ENCODE measurements at places on chromosomes 3 and 15.
A peak's percentile ranks its signal among the peaks of the same experiment; 100 is the strongest.

DNA sequence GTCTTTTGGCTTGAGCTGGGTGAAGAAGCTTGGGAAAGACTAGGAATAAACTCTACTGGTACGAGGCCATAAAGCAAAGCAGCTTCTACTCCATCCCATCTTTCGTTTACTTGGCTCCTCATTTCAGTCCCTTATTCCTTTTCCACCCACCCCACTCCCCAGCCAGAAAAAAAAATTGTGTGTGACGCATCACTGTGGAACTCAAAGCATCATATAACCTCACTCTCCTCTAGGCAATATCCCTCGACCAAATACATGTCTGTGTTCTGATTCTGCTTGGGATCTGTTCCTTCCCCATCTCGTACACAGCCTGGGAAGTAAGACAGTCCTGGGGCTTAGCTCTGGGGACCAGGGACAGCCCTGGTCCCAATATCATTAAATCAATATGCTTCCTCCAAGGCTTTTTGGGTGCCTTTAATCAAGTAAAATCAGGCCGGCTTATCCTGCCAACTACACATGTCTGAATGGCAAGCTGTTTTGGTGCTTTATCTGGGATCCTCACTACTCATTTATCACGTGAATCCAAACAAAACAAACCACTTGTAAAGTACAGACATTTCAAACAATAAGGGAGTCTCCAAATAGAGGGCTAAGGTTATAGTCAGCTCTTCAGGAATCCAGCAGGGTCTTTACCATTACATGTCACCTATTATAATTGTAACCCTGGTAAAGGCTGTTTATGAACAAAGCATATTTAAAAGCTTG, 74.9 kb upstream of the ZBED2 start:
- no peak for DNase-seq

GRCh38 chr3:249587-250262, 53.2 kb downstream of the CHL1 start:
- no peak for DNase-seq

GRCh38 chr15:42498212-42499068, 3.0 kb downstream of the SNAP23 start:
- no peak for DNase-seq

DNA sequence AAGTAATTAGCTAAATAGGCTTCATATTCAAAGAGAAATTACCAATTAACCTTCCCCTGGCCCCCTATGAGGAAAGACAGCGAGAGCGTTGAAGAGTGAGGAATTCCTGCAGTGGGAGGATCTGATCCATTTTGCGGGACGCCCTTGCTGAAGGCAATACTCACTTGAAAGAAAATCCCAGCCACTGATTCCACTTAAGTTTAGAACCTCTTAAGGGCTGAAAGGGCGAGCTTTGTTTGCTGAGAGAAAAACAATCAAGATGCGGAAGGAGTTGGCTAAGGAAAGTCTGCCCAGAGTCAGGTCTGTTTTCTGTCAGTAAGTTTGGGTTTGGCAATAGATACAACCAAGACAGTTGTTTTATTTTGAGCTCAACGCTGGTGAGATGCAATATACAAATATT, 102.8 kb upstream of the GBE1 start:
- DNase-seq: no peak

- no peak for DNase-seq
Measured at GRCh38 chr3:8996216-8996615, 32.9 kb upstream of the RAD18 start.

DNA sequence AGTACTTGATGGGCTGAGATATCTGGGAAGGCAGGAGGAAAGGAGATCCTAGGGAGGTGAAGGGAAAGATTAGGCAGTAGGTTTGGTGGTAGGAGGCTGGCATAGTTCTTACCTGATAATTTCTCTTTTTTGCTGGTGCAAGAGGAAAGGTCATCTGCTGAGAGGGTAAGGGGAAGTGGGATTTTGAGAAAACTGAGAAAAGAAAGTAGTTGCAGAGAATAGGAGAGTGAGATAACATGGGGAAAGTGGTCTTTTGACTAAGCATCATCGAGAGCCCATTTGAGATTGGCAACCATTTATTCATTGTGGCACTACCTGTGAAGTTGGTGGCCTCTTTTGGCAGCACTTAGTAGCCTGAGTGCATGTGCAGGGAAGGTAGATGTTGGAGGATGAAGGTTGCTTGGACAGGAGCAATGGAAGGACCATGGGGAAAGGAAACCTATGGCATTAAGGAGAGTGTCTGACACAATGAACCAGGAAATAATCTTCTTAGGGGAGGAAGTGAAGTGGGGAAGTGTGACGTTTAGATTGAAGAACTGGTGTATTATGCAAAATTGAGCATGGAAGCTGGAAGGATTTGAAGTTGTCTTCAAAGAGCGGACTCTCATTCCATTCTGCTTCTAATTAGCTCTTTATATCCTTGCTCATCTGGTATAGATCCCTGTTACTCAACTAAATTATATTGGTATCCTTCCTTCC, 21.9 kb upstream of the USP13 start:
- DNase-seq: no peak

- DNase-seq: no peak
Measured at GRCh38 chr15:33132233-33132580, 62.3 kb downstream of the FMN1 start.

GRCh38 chr3:48014358-48014757, 1.9 kb downstream of the MAP4 start:
- DNase-seq: no peak

- no peak for DNase-seq
Measured at GRCh38 chr15:61946778-61947177, 113.5 kb downstream of the VPS13C start.

- no peak for DNase-seq
Measured at GRCh38 chr3:184284696-184285095, 8.9 kb downstream of the ECE2 start.

DNA sequence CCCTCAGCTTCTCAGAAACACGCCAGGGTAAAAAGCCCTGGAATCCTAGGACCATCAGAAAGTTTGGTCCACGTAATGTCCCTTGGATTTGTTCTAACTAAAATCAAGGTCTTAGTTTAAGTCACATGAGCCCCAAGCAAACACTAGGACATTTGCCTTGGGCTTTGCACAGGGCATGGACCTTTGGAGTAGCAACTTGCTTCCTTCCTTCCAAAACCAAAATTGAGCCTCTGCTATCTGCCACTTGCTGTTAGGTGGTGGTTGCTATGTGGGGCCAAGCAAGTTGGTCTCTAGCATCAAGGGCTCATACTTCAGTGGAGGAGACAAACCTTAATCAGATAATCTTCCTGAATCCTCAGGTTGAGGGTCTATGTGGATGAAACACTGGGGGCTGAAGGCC, 4.0 kb upstream of the DAG1 start:
- DNase-seq: no peak

DNA sequence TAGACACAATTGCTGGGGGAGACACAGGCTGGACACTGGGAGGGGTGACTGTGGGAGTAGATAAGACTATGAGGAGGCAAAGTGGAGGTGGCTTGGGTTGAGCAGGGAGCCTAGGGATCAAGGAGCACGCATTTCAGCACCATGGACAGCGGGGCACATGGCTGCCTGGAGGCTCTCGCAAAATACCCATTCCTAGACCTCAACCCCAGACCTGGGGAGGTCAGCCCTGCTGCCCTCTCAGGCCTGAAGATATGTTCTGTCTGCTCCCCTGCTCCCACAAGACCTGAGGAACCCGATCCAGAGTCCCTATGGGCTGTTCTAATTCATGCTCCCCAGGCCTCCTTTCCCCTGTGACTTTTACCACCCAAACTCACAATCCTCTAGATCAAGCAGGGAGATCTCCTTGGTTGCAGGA, 16.0 kb upstream of the CPEB1 start:
- DNase-seq: peak; percentile 3

GRCh38 chr3:136612512-136612911, 139.7 kb downstream of the STAG1 start:
- DNase-seq: no peak

DNA sequence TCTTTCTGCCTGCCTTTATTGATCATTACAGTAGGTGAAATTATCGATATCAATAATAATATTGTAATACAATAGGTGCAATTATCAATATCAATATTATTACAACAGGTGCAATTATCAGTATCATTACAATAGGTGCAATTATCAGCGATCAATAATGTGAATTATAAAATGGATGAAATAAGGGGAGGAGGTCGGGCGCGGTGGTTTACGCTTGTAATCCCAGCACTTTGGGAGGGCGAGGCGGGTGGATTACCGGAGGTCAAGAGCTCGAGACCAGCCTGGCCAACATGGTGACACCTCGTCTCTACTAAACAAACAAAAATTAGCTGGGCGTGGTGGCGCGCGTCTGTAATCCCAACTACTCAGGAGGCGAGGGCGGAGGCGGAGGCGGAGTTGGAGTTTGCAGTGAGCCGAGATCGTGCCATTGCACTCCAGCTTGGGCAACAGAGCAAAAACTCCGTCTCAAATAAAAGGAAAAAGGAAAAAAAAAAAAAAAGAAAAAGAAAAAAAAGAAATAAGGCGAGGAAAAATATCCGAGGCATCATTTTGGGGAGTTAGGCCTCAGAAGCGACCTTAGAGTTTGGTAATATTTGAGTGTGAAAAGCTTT, 611 bp upstream of the BNIP2 start:
- peak; percentile 31 for DNase-seq

- DNase-seq: no peak
Measured at GRCh38 chr3:17913359-17913758, 170.9 kb upstream of the TBC1D5 start.

DNA sequence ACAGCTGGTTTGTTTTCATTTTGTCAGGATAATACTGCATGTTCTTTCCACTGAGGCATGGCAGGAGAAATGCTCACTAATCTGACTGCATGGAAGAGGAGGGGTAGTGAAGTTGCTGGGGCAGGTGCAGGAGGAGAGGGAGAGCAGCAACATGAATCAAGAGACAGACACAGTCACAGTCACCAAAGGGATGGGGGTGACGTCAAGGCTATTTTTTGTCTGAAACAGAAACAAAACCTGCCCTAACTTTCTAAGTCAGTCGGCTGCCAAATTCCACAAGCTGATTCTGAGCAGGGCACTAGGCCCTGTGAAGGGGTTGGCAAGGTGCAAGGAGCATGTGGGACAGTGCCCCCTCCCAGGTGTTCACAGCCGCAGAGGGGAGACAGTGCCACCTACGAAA, 186.6 kb upstream of the NSMCE3 start:
- DNase-seq: no peak

DNA sequence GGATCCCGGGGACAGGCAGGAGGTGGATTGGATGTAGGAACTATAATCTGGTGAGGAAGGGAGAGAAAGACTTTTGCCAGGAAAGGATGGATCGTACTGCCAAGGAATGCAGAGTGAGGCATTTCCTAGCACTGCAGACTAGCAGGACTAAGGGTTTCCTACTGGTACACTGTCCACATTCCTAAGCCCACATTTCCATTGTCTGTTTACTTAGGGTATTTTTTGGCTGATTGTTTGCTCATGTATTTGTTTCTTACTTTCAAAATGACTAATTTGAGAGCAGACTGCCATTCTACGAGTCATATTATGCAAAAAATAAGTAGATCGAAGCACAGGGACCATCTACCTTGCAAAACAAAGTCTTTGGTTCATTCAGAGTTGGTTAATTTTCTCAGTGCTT, 1029.5 kb upstream of the NR2F2 start:
- DNase-seq: no peak

- DNase-seq: no peak
Measured at GRCh38 chr3:64291345-64291744, 66.1 kb upstream of the PRICKLE2 start.
